Stimulated activated CD8-positive, alpha-beta memory T cell treated with anti-CD3 and anti-CD28 coated beads, Interleukin-7, amount 100 ng/mL, for 48 hours (primary cell): ENCODE measurements at places on chromosomes 2 and 18.

GRCh38 chr2:30232801-30233130 lies 1.4 kb downstream of the LBH start:
- no peak for DNase-seq

GRCh38 chr2:201643216-201643890 lies at the start of gene TMEM237:
TSS of gene TMEM237 (minus strand) at chr2:201643503. CDS start at chr2:201643400, 103 bp downstream.
- DNase-seq, result peak; percentile 17

- no peak for DNase-seq
Observed at GRCh38 chr18:39886136-39886535, 2068.9 kb upstream of the PIK3C3 start.

GRCh38 chr2:102063941-102064678 lies 72.3 kb downstream of the IL1R2 start:
- DNase-seq, result no peak

- DNase-seq, result no peak
Observed at GRCh38 chr2:227626580-227627151, 9.4 kb downstream of the SCYGR4 start.

DNA sequence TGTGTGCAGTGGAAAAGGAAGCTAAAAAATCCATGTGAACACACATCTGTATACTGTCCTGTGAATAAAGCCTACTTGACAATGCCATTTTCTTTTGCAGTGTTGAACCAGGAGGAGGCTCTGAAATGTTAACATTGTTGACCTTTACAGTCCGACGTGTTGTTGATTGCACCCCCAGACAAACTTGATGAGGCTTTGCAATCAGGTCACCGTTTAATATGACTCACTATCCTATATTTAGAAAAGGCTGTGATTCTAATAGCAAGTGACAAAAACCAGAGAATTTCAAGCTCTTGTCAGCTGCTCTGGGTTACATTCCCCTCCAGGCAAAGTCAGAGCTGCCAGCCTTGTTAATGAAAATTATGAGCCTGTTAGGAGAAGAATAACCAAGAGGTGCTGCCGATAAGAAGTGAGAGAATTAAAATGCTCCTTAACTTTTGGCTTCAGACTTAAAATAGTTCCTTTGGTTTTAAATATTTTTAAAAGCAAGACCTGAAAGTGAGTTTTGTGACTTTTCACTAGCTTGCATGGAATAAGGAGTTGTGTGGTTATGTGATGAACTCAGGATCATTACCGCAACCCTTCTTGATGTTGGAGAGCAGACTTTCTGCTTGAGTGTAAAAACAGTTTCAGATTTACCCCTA lies 162.1 kb downstream of the QPCT start:
- no peak for DNase-seq

DNA sequence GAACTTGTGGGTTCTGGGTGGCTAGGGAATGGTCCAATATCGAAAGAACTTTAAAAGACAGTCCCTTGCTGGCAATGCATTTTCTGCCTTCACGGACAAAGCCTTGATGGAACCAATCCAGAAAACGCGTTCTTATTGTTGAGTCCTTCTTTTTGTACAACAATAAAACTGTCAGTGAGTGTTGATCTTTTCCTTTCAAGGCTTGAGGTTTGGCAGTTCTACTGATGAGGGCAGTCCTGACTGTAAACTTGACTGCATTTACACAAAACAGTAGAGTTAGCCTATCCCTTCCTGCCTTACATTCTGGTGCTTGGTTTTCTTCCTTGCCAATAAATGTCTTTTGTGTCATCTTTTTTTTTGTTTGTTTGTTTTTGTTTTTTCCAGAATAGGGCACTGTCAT lies 2.5 kb upstream of the UGT1A7 start:
- no peak for DNase-seq

DNA sequence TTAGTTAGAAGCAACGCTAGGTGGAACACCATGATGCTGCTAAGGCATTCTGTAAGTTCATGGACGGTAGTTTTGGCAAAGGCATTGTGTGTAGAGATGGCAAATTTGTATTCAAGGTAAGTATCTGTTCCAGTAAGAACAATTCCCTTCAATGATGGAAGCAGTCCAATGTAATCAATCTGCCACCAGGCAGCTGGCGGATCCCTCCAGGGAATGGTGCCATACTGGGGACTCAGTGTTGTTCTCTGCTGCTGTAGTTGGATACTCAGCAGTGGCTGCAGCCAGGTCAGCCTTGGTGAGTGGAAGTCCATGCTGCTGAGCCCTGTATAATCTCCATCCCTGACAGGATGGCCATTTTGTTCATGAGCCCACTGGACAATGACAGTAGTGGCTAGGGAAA lies 62.8 kb downstream of the ARL6IP6 start:
- no peak for DNase-seq

GRCh38 chr2:1400943-1401735 lies 12.1 kb upstream of the TPO start:
- DNase-seq, result no peak

DNA sequence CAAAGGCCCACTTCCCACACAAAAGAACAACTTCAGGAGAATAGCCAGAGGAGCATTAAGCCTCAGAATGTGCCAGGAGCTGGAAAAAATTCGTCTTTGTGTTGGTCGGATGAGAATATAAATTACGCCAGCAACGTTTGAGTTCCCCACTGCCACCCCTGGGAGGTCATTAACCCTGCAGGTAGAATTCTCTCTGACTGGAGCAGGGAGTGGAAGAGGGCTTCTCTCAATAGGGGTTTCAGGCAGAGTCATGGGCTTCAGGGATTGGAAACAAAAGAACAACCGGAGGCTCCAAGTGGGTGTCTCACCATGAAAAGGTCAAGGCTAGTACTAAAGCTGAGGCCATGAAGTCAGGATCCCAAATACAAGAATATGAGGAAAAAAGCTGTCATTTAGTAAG lies 69.0 kb upstream of the DDX18 start:
- DNase-seq, result no peak

GRCh38 chr18:59867337-59868104 lies 32.3 kb upstream of the PMAIP1 start:
- DNase-seq, result no peak

GRCh38 chr2:238947920-238948710 lies 100.2 kb downstream of the TWIST2 start:
- no peak for DNase-seq

DNA sequence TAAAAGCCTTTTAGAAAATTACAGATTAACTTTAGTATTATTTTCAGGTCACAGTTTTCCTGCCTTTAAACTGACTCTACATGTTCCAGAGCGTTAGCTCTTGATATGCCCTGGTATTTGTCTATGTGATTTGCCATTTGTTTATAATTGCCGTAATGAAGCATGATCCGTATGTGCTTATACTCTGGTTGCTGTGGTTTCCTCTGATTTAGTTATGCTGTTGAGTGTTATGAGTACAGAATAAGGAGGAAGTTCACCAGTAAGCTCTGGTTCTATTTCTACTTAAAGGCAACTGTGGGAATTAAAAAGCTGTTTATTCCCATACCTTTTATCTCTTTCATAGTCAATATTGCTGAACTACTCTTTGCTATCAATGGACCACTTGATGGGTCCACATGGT lies 123.5 kb downstream of the OSBPL6 start:
- no peak for DNase-seq

DNA sequence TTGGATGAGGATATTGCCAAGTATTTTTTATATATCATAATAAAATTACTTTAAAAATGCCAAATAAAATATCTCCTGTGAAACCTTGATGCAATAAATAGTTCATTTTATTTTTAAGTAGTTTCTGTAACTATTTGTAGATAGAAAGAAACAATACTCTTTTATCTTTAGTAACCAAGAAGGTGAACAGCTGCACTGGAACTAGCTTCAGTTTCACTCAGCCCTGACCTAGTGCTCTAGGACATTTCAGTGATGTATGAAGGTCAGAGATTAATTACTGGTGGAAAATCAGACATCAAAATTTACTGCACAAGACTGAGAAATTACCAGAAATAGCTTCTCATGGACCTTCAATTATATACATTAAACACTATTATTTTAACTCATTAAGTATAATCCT lies 1305.0 kb downstream of the CNTNAP5 start:
- no peak for DNase-seq

DNA sequence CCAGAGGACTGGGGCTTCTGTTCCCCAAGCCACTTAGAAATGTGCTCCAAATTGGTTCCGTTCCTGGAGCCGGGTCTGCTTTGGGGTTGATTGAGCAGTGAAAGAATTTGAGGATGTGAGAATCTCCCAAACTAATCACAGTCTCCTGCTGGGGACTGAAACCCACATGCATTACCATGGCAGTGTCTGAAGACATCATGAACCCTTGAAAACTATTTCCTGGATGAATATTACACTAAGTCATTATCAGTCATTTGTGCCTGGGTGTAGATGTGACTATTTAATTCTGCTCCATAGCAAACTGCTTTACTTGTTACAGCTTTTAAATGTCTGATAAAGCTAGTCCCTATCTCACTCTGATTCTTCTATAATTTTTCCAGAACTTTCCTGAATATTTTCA lies 27.6 kb downstream of the SPP2 start:
- no peak for DNase-seq

- DNase-seq, result no peak
Observed at GRCh38 chr2:232984451-232985207, 28.4 kb downstream of the NGEF start.
